H7 (cell line): ENCODE measurements at places on chromosomes 6 and 20. TPM values are rescaled to one million over a fixed set of nuclear protein-coding genes. Genes with fewer than 3 reads are reported as not detected.

GRCh38 chr6:121055572-121056163 is 278.6 kb downstream of the TBC1D32 start:
- DNase-seq, result peak; percentile 18

- DNase-seq, result no peak
These were observed 127.5 kb upstream of the STMND1 start for GRCh38 chr6:16974387-16974673.

DNA sequence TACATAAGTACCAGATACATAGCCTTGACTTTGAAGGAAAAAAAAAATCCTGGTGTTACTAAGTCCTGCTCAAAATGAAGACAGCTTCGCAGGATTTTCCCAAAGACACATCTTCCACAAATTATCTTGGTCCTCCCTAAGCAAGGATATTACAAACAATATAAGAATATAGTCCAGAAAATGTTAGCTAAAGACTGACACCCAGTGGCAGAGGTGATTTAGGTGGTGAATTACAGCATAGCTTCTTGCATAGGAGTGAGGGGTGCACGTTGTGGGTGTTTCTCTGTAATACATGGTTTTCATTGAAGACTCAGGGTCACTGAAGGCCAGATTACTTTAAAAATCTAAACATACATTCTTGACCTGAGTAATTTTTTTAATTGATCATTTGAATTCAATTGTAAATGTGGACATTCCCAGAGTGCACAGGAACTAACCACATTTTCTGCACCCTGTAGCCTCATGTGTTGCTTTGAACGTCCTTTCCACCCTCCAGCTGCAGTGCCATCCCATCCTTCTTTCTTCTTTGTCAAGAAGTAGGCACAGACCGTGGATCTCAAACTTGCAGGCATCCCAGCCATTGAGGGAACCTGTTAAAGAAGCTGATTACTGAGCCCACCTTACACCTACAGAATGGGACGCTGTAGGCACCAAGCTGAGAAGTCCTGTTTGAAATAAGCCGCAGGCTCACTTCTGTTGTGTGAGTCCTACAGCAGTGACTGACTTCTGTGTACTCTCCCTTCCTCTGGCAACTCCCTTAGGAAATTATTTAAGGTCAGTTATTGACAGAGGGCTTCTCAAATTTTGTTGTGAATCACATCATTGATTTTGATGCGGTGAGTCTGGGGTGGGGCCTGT is 102.6 kb downstream of the PERP start:
- DNase-seq, result peak; percentile 30

GRCh38 chr20:44582311-44583025 is at the start of gene PKIG:
Gene PKIG (plus strand): TSS chr20:44582579. CDS start chr20:44614557, 31,978 bp downstream.
- no peak for DNase-seq

GRCh38 chr6:133887156-133887879 is 1.6 kb upstream of the TCF21 start:
- no peak for DNase-seq

GRCh38 chr20:40882152-40882551 is 146.5 kb upstream of the TOP1 start:
- no peak for DNase-seq

Gene PNPLA1
- not detected in 2 replicates for total RNA-seq

Gene HRH3
- 0.85 and 1.9 TPM in 2 replicates for total RNA-seq

Gene PLAGL2
- 8.5 and 10.0 TPM in 2 replicates for total RNA-seq
